Stimulated activated memory B cell treated with anti-CD40 and anti-IgM and Interleukin-4, amounts not matched to agents 10 μg/mL and 1 μg/mL and 100 μg/mL, for 72 hours (primary cell): ENCODE measurements at places on chromosomes 11 and 22.

- no peak for ATAC-seq
Measured at GRCh38 chr11:110730773-110731172, 18.5 kb upstream of the ARHGAP20 start.

GRCh38 chr11:46554213-46555147 is 39.3 kb downstream of the AMBRA1 start:
- ATAC-seq: no peak

DNA sequence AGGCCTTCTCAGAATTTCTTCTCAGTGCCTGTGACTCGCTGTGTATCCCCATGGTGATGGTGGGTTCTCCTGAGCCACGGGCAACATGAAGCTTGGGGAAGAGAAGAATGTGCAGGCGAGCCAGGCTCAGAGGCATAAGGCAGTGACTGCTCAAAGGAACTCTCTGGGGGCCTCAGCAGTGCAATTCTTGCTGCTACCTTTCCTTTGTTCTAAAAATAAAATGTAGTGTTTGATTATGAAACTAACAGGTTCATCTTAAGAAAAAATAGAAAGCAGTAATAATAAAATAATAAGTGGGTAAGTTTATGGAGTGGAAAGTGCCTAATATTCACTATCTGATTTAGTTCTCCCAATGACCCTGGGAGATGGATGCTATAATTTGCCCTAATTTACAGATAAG is 46.7 kb downstream of the MEI1 start:
- ATAC-seq: no peak

DNA sequence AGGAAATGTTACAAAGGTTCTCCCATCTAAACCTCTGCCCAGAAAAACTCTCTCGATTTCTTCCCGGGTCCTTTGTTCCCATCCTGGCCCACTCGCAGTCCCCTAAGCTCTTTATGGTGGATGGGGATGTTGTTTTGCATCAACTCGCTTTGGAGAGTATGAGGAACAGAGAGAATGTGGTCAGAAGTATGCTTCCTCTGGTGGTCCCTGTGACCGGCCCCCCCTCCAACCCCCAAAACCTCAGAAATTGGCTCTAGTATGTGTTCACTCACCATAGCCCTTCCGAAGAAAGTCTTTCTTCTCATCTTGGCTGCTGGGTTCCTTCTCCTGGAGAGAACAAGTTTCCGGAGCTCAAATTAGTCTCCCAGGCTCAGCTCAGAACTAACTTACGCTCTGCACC is 54.4 kb downstream of the GRAMD1B start:
- ATAC-seq: peak; percentile 78

GRCh38 chr11:130390071-130390758 is 38.2 kb downstream of the ADAMTS8 start:
- no peak for ATAC-seq

GRCh38 chr11:33323421-33323820 is 66.2 kb downstream of the HIPK3 start:
- ATAC-seq: no peak

GRCh38 chr22:44049486-44050231 is 25.6 kb downstream of the PARVB start:
- no peak for ATAC-seq

GRCh38 chr11:95074792-95075563 is 8.3 kb downstream of the SRSF8 start:
- no peak for ATAC-seq

GRCh38 chr11:36748836-36749235 is 150.8 kb upstream of the RAG2 start:
- ATAC-seq: no peak

DNA sequence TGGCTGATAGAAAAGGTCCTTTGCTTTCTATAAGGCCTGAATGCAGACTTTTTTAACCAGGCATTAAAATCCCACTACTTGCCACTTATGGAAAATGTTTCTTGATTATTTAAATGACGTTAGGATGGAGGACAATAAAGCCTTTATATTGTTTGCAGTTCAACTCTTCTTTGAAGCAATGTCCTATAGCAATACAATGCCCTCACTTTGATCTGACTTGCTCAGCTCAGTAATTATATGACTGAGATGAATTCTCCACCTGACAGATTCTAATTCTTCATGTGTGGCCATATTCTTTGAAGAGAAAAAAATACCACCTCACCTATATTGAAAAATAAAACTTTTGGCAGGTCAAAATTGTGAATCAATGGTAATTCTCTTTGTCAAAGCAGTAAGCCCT is 182.0 kb upstream of the MTMR2 start:
- ATAC-seq: no peak

GRCh38 chr11:66059966-66060680 is 8.0 kb downstream of the SF3B2 start:
- ATAC-seq: no peak

GRCh38 chr22:38271927-38272372 is 860 bp downstream of the TMEM184B start:
- ATAC-seq: peak; percentile 21

DNA sequence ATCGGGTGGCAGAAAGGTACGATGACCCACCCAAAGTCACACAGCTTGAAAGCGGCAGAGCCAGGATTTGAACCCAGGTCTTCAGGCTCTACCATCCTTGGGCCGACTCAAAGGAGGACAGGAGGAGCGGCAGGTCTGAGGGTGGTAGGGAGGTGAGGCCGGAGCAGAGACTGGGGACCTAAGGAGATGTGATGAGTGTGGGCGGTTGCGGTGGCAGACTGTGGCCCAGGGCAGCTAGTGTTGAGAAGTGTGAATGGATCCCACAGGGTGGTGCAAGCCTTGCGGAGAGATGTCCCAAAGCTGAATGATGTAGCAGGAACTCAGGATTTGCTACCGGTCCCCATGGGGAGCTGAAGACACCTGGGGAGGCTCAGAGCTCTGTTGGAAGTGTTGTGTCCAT is 180.2 kb downstream of the MYO18B start:
- ATAC-seq: no peak

GRCh38 chr11:3949125-3949524 is 93.7 kb downstream of the STIM1 start:
- peak; percentile 91 for ATAC-seq
